ENCODE measurements at places on chromosomes 6 and 20. TPM values are rescaled to one million over a fixed set of nuclear protein-coding genes. Genes with fewer than 3 reads are reported as not detected.

DNA sequence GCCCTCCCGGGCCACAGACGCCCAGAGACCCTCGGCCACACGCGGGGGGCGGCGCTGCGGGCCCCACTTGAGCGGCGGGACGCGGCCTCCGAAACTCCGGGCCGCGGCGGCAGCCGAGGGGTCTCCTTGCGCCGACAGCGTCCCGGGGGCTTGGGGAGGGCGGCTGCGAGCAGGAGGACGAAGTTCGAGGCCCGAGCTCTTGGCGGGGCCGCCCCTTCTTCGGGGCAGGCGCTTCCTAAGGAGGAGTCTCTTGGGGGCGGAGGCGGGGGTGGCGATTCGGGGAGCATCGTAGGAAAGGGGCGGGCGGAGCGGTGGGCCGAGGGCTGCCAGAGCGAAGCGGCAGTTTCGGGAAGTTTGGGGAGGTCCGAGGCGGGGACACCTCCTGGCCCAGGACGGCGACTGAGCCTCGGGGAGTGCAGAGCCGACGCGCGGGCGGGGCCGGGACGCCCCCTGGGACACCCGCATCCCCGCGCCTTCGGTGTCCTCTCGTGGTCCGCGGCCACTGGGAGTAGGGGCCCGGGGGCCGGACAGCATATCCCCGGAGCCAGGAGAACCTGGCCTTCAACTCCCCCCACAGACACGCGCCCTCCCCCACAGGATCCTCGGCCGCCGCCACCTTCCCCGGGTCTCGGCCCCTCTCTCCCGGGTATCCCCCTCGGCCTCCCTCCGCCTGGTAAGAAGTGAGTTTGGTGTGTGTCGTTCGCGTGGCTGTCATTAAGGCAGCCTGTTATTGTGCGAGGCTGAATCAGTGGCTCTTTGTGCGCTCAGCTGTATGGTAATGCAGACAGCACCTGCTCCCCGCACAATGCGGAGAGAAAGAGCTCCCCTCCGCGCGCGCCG is 613 bp upstream of the DLL1 start:
- no peak for DNase-seq

- DNase-seq: no peak
Measured at GRCh38 chr6:36743032-36743431, 45.4 kb downstream of the RAB44 start.

DNA sequence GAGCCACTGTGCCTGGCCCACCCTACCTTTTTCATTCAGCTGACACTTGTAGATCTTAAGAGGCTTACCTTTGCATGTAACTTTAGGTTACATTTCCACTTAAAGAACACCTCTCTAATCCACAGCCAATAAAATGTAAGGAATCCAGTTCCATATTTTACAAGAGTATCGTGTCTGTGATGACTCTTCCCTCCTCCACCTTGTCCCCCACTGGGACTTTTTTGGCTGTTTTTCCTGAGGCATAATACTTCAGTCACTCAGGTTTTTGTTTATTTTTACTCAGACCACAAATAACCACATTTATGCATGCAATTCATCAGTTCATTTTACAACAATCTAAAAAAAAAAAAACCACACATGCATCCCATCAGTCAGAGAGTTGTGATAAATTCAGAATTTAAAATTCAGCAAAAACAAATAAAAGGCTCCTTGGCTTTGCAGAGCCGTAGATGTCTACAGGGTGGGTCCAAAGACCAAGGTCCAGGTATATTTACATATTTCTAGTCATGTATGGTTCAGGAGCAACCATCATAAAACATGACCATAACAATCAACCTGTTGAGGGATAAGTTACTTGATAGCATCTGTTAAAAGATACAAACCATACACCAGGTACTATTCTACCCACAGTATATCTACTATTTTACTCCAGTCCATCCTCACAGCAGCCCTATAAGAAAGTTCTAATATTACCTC is 9.9 kb downstream of the ATXN1 start:
- DNase-seq: no peak

The ZNF311 gene
- polyA plus RNA-seq: 6.7 TPM

The NAA20 gene
- polyA plus RNA-seq: 88.1 TPM

DNA sequence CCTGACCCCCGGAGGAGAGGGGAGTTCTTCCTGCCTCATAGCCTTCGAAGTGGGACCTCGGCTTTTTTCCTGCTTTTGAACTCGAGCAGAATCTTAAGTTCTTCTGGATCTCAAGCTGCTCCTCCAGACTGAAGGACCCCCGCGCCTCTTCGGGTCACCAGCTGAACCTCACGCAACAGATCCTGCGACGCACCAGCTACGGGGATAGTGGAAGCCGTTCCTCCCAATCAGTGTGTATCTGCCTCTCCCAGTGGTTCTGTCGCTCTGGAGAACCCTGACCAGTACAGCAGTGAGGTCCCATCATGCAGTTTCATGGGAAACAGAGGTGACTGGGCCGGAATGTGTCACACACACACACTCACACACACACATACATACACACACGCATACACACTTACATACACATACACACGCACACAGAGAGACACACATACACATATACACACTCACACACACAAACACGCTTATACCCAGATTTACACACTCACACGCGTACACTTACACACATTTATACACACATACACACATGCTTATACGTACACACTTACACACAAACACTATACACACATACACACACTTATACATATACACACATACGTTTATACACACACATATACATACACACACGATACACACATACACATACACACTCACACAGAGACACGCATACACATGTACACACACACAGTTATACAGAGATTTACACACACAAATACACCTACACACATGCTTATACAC is 170.0 kb downstream of the TTLL2 start:
- DNase-seq: no peak

The MMP24OS gene
- 33.7 TPM for polyA plus RNA-seq

DNA sequence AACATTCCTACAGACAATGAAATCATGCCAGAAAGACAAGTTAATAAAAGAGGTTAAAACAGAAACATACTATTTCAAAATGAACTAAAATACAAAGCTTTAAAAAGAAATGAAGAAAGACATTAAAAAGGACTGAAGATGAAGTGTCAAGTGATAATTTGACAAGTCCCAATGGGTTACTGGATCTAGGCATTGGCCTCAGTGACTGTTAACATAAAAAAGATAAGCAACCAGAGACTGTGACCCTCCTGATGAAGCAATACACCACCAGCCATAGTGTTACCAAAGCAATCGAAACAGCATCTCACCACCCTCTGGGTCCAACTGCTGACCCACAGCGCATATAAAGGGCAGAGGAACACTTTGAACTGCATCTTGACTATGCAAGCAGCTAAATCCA is 130.3 kb downstream of the FIG4 start:
- no peak for DNase-seq

DNA sequence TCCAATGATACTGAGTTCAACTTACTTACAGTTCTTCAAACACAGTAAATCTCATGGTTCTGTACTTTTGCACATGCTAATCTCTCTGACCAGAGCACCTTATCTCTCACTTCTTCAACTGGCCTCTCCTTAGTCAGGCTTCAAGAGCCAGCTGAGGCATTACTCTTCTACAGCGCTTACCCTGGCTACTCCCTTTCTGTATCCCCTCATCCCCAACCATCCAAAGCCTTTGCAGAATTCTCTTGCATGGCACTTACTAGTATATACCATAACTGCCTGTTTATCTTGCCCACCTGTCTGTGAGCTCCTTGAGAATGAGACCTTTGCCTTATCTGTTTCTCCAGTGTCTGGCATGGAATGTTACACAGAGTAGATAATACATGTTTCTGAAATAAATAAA is 49.2 kb downstream of the SESN1 start:
- DNase-seq: no peak

GRCh38 chr6:83884523-83884922 is 25.0 kb downstream of the CYB5R4 start:
- DNase-seq: peak; percentile 17

The CBFA2T2 gene
- 27.4 TPM for polyA plus RNA-seq

The PNISR gene
- polyA plus RNA-seq: 468 TPM

GRCh38 chr20:48098099-48098498 is 312.8 kb upstream of the SULF2 start:
- DNase-seq: no peak

- no peak for DNase-seq
Measured at GRCh38 chr20:63945031-63945658, 11.1 kb downstream of the UCKL1 start.

GRCh38 chr6:131399433-131399832 is 173.6 kb upstream of the ARG1 start:
- no peak for DNase-seq

DNA sequence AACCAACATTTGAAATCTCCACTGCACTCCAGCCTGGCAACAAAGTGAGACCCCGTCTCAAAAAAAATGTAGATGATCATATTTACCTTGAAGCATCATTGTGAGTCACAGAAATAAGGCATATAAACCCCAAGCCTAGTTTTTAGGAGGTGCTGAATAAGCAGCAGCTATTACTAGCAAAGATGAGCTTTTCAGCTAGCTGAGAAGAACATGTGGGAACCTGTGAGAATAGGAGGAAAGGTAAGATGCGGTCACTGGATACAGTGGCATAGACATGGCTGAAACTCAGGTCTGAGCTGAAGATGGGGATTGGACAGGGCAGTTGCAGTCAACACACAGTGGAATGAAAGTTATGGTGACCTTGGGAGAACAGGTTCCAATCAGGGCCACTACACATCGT is 284.3 kb upstream of the IRAK1BP1 start:
- DNase-seq: no peak

The VGLL2 gene
- polyA plus RNA-seq: not detected

GRCh38 chr6:62285612-62286469 is at the start of gene KHDRBS2:
Gene KHDRBS2 (minus strand): TSS chr6:62286225.
- DNase-seq: peak; percentile 38

- DNase-seq: no peak
Measured at GRCh38 chr6:141077355-141078333, 1055.1 kb upstream of the GJE1 start.

- no peak for DNase-seq
Measured at GRCh38 chr20:6525447-6526303, 241.8 kb upstream of the BMP2 start.

The ADGRB3 gene
- 3.3 TPM for polyA plus RNA-seq

GRCh38 chr6:57324538-57324937 is 7.1 kb downstream of the PRIM2 start:
- no peak for DNase-seq

DNA sequence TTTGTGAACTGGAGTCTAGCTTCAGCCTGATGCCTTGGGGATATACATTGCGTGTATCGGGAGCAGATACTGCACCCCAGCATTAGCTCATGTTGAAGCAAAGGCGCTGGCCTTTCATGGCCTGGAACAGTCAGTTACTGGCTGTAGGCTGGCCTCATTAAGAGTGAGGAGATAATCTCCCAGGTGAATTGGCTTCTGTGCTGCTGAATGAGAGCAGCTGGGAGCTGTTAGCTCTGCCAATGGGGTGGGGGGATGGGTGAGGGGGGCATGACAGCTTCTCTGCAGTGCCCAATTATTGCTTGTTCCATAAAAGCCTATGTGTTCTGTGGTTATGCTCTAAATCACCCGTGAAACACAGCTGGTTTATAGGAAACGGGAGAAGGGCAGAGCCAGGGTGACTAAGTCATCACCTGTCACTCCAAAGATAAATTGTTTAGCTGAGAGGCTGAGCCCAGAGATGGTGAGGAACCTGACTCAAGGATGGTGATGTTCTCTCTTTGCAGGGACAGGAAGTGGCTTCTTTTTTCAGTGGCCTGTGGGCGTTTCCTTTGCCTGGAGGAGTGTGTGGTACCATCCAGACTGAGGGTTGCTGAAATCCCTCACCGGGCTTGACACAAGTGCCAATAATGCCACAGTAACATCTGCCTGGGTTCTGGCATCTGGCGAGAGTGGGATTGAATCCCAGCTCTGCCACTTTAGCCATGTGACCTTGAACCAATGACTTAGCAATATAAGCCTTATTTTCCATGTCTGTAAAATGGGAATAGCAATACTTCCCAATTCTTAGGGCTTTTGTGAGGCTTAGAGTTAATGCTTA is 170.8 kb downstream of the BCAS1 start:
- DNase-seq: no peak

The SLC17A4 gene
- polyA plus RNA-seq: 1.2 TPM
